Stimulated activated CD8-positive, alpha-beta memory T cell treated with anti-CD3 and anti-CD28 coated beads, Interleukin-15, amount 100 ng/mL, for 1 hour (primary cell): ENCODE measurements at places on chromosomes 3 and 15.

DNA sequence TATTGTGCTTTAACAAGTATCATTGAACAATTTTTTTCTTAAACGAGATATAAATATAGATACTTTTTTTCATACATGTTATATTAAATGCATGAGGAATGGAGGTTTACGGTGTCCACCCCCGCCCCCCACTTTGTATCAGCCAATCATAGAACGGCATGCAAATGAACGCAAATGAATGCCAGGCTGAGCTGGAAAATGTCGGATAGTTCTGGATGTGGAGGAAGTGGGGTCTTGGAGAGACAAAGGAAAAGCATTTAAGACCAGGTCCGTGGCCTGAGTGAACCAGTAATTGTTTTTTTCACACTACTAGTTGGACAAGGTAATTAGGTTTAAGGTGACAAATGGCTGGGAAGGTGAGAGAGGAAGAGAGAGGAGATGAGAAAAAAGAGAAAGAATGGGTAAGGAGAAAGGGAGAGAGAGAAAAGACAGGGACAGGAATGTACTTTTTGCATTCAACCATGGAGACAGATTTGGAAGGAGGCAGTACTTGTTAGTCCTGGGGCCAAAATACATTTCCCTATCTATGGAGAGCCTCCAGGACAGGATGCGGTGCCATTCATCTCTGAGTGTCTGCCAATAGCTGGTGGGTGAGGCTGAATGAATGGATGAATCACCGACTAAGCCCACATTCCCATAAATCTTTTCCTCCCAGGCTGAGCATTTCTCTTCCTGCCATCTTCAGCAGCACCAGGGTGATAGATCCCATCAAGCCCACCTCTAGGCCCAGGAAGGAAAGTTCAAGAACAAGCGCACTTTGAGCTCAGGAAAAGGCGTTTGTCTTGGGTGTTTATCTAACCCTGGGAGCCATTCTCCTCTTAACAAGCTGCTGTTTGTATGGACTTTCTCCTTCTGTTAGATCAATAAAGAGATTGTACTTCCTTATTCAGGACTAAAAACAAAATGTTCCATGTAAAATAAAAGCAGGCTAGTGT is 1.4 kb upstream of the RAD18 start:
- no peak for DNase-seq

DNA sequence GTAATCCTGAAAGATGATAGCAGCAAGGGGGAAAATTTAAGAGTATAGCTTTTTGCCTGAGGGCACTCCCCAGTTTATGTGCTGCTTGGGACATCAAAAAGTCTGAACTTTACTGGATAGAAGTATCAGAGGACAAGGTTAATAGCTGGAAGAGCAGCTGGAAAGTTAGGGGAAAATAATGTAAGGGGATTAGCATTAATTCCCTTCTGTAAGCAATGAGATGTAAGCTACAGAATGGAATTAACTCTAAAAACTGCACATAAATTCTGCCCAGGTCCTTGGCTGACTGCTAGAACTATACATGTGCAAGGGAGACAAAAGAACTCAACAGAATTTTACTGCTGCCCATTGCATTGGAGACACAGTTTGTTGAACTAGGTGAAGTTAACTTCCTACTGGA is 55.6 kb downstream of the ATP11B start:
- no peak for DNase-seq

DNA sequence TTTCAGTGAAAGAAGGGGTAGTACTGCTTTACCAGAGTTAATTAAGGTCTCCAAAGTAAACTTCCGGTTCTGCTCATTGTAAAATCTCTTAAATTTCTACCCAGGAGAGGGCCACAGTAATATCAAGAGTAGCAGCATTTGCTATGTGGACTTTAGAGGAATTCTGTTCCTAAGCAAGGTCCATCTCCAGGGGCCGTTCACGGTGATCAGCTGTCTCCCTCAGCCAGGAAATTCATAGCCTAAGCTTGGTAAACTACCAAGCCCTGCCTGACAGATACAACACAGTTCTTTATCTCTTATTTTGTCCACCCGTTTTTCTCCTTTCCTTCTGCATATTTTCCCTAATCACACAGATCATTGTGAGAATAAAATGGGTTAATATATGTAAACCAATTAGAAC is 2.3 kb downstream of the DUT start:
- DNase-seq: no peak

DNA sequence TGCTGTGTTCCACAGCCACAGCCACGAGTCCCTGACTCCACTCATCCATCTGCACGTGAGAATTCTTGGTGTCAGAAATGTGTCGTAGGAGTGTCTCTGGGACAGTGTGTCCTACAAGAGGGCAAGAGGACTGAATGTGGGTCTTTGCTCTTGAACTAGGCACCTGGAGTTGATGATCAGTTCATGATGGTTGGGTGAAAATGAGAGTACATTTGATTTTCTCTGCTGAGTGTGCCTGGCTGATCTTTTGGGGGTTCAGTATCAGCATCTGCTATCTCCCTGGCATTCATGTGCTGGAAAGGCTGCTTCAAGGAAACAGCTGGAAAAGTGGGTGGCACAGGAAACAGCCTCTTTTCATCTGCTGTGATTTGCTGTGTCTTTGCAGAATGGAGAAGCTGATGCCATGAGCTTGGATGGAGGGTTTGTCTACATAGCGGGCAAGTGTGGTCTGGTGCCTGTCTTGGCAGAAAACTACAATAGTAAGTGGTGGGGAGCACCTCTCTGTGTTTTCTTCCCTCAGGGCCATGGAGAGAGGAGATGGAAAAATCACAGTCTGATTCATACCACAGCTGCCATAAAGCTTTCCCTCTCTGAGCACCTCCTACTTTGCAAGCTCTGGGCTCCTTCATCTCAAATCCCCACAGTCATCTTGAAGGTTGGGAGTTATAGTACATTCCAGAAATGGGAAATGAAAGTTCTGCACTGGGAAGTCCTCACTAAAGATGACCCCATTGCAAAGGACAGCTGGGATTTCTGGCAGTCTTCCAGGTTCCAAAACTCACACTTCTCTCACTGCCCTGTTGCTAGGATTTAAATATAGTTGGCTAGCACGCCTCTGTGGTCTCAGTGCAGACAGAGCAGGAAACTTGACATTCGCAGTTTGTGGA is 17.8 kb downstream of the TF start:
- DNase-seq: no peak

- DNase-seq: no peak
Observed at GRCh38 chr15:39118510-39118909, 462.4 kb upstream of the THBS1 start.

DNA sequence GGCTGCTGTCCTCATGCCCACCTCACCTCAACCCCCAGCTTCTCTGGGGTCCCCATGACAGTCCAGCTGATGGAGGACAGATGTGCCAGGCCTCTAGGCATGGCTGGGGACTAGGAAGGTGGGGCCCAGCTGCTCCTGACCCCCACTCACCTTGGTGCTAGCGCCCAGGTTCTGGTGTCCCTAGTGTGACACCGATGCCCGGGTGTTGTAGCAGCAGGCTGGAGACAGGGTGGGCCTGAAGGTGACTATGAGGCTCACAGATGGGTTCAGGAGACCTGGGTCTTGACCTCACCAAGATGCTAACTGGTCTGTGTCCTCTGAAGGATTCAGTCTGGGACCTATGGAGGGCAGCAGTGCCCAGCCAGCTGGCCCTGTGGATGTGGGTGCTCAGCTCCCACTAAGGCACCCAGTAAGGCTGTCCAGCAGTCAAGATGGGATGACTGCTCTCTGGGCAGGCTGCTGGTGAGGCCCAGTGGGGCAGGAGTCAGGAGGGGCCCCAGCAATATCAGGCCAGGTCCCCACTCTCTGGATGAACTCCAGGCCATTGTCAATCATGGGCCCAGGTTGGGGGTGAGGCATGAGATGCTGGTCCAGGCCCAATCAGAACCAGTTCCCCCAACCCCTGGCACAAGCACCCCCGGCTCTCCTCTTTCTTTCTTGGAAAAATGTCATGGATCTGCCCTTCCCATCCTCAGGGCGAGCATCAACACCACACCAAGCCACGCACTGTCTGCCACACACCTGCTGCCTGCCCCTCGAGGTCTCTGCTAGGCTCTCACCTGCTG is 33.0 kb downstream of the ALDH1L1 start:
- DNase-seq: no peak

GRCh38 chr3:1677576-1678156 is 421.0 kb upstream of the CNTN4 start:
- DNase-seq: no peak
